NCI-H526 treated with DMSO at 0.1 percent for 48 hours (cell line): ENCODE measurements at places on chromosomes 7 and 10.

- peak; percentile 77 for DNase-seq
Measured at GRCh38 chr7:5426226-5426475, 2.5 kb upstream of the TNRC18 start.

DNA sequence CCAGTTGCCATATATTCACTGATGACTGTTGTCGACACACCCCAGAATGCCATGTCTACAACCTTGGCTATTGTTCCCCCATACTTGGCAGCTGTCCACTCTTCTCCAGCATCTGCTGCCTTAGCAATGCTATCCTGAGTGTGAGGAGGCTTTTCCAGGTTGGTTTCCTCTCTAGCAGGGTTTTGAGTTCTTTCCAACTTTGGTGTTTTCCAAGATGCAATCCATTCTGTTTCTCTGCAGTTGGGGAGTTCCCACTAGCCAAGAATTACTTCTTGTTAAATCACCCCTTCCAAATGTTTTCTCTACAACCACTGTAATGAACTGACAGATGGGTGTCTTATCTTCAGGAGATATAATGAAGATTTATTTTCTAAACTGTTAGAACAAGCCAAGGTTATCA is 617.4 kb downstream of the CCSER2 start:
- no peak for DNase-seq

DNA sequence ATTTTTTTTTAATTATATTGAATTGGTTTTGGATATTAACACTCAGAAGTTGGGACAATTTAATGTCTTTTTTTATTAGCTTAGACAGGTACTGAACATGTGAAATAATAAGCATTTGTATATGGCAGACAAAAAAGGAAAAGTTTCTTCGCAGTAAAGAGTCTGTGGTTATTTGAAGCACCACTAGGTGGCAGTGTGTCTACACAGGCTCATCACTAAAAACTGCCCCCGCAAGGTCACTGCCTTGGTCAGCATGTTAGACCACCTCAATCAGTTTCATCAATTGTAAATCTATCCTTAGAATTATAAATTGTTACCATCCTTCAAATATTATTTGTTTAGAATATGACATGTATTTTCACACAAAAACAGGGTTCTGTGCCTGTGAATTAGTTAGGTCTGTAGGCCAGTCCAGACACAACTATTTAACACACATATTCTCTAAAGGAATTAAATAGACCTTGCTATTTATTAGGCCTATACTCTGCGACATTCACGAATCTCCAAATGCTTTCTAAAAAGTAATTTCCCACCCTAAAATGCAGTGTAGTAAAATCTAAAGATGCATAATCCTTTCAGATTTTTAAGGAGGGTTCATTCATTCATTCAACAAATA is 17.0 kb downstream of the PNLIPRP3 start:
- DNase-seq, result no peak

DNA sequence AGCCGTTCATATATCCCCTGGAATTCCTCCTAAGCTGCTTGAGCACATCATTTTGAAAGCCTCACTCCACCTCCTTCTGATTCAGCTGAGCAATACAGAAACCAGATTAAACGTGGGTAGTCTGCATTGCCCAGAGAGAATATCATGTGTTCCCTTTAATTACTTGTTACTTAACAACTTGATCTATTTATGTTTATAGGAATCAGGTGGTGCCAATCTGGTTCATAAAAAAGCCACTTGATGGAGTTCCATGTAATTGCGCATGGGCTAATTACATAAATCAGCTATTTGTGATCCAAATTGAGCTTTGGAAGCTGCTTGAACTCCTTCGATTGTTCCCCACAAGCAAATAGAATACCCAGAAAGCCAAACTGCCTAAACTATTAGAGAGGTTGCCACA is 114.7 kb upstream of the ADCY1 start:
- DNase-seq, result no peak

- DNase-seq, result no peak
Measured at GRCh38 chr7:76296743-76297740, 5.4 kb upstream of the HSPB1 start.

GRCh38 chr10:109835257-109835656 is 88.1 kb downstream of the XPNPEP1 start:
- DNase-seq, result no peak

DNA sequence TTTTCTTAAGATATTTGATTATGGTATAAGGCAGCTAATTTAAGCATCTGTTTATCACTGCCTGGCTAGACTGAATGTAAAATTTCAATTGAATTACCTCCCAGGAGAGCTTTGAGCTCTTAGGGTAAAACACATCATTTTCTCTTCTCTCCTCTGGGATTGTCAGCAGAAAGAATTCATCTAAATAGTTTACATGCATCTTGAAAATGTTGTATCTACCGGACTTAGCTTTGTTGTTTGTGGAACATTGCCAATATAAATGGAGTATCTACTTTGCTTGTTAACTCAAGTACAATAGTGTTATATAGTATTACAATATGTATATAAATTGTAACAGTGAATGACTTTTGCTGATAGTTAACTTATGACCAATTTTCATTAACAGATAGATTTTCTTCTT is 73.3 kb downstream of the TAF3 start:
- DNase-seq, result no peak

DNA sequence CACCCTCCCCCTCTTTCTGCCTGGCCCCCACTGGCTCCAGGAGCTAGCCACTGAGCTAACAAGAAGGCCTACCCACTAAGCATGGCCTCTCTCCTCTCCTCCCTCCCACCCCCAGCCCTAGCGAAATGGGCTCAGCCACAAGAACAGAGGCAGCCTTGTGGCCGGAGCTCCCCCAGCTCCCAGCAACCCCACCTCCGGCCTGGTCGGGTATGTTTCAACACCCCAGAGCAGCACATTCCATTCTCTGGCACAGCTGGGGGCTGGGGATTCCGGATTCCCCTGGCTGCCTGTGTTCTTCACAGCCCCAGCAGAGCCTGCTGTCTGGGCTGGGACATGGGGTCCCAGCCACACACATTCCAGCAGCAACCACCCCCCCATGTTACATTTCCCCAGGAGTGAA is 9.0 kb downstream of the SFRP5 start:
- DNase-seq, result no peak

DNA sequence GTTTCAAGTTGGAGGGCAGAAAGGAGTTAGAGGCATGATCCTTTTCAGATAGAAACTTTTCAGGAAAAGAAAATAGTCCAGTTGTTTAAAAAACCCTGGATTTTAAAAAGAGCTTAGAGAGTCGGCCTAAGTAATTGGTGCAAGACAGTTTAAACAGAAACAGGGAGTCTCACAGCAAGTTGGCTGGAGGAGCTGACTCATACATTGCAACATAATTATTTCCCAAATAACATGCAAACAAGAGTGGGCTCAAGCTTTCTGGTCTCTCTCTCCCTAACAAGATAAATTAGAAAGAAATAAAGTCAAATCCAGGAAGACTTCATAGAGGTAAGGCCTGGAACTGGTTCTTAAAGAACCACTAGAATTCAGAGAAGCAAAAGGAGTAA is 100.3 kb upstream of the AGBL3 start:
- DNase-seq, result no peak

DNA sequence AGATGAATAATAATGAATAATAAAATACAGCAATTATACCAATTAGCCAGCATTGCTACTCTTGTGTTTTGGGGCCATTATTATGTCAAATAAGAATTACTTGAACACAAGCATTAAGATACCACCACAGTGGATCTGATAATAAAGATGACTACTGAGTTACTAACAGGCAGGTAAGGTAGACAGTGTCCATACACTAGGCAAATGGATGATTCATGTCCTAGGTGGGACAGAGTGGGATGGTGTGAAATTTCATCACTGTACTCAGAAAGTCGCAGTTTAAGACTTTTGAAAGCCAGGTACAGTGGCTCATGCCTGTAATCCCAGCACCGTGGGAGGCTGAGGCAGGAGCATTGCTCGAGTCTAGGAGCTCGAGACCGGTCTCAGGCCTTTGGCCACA is 8.7 kb upstream of the UNC5B start:
- DNase-seq, result no peak

DNA sequence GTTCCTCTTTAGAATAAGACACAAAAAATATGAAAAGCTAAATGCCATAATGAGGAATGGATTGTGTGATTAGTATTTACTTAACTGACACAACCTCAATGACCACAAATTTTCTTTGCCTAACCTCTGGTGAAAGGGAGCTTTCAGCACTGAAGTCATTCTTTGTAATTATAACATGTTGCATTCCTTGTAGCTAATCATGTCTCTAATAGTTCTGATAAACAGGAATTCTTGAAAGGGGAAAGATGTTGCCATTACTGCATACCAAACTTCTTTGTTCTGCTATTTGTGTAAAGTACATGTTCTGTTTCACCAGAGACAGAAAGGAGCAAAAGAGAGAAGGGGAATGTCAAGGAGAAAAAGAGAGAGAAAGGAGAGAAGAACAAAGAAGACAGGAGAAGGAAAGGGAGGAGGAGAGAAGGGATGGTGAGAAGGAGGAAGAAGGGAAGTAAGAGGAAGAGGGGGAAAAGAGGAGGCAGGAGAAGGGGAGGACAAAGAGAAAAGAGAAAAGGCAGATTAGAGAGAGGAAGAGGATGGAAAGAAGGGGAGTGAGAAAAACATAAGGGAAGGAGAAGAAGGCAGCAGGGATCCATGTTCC is 120.9 kb downstream of the SEMA3D start:
- DNase-seq, result no peak

DNA sequence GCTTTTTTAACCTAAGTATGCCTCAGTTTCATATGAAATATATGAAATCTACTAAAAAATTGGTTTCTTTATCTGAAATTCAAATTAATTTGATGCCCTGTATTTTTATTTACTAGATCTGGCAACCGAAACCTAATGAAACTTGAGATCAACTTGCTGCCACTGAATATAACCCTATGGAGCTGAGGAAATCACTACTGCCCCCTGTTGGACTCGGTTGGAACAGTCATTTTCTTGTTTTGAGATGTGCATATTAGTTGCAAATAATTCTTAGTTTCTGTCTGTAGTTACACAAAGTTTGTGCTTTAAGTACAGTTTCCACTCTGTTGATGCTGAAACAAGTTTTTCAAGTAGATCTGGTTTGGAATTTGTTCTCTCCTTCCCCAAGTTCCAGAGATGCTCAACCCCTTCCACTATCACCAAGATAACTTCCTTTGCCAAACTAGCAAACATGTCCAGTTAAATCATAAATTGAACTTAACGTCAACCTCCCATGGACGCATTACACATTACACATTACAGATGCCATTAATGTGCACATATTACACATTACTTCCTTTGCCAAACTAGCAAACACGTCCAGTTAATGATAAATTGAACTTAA is 22.2 kb upstream of the EXOC4 start:
- DNase-seq, result peak; percentile 52

- DNase-seq, result no peak
Measured at GRCh38 chr7:122535086-122535485, 163.8 kb downstream of the RNF133 start.

- no peak for DNase-seq
Measured at GRCh38 chr7:47411281-47411869, 170.5 kb downstream of the TNS3 start.

DNA sequence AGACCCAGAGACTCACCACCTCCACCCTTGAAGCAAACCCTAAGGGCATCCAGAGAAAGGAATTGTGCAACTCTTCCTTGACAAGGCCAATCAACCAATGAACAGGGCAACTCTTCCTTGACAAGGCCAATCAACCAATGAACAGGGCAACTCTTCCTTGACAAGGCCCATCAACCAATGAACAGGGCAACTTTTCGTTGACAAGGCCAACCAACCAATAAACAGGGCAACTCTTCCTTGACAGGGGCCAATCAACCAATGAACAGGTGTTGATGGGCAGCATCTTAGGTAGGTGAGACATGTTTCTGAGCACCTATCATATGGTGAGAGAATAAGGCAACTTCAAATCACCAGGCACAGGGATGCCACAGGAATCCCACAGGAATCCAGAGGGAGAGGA is 181.5 kb upstream of the RNF32 start:
- no peak for DNase-seq

DNA sequence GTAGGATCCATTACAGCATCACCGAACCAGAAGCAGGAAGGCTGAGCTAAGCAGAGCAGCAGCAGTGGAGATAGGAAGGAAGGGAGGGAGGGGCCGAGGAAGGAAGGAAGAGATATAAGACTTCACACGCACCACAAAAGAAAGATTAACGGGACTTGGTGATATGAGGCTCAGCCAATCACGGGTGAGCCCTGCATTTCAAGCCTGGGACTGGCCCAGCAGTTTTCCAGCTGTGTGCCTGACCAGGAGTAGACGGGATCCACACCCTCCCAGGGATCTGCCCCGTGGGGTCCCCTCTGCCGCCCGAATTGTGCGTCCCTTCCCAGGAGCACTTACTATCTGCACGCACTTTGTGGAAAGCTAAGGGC is 16.2 kb downstream of the ATG9B start:
- DNase-seq, result no peak

DNA sequence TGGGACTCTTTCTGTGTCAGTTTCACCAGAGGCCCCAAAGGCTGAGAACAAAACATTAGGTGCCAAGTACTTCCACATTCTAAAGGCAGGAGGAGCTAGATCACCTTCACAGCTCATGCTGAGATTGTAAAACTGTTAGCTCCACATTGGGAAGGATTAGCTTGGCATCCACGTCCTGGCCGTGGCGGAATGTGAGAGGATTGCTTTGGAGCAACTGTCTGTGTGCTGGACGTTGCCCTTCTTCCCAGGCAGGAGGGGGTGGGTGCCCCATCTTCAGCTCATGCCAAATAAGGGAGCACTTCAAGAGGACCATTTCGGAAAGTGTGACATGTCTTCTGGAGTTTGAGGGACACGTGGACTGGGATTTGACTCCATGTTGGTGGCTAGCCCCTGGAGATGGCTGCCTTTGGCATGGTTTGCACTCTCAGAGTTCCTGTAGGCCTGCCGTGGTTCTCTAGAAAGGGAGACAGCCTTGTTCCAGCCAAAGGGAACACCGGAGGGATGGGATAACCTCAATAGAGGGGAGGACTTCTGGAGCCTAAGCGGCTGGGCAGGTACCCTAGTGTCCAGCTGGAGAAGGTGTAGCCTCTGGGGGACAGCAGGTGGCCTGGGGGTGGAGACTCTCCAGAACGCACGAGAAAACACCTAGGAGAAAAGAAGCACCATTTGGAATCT is 19.9 kb upstream of the FMC1 start:
- no peak for DNase-seq

DNA sequence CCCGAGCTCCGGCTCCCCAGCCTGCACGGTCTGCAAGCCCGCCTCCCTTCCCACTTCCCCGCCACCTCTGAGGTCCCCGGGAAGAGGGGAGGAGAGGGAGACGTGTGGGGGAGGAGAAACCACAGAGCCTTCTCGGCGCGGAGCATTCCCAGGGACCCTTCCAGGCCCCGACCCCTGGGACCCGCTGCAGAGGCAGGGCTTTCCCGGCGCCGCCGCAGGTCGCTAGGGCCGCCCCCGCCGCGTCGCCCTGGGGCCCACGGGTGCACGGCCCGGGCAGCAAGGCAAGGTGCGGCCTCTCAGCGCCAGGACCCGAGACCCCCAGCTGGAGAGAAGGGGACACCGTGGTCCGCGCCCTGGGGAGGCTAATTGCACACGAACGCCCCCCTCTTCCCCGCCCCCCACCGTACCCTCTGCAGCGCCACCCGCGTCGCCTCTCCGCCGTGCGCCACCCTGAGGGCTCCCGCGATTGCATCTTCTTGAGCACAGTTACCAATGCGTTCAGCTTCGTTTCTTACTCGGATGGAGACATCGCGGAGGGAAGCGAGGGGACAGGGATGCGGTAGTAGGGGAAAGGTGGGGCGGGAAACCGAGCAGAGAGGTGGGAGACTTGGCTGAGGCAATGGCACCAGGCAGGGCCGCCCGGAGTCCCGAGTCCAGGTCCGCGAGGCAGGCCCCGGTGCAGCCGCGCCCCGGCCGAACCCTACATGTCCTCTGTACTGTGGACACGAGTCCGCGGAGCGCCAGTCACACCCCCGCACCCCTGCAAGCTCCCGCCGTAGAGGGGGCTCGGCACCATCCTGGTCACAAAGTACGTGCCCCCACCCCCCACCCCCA is 28.9 kb downstream of the SKIDA1 start:
- peak; percentile 50 for DNase-seq

- DNase-seq, result no peak
Measured at GRCh38 chr7:88071994-88072714, 138.1 kb downstream of the ADAM22 start.
